ENCODE measurements at places on chromosomes 6 and 20.
A peak's percentile ranks its signal among the peaks of the same experiment; 100 is the strongest.

DNA sequence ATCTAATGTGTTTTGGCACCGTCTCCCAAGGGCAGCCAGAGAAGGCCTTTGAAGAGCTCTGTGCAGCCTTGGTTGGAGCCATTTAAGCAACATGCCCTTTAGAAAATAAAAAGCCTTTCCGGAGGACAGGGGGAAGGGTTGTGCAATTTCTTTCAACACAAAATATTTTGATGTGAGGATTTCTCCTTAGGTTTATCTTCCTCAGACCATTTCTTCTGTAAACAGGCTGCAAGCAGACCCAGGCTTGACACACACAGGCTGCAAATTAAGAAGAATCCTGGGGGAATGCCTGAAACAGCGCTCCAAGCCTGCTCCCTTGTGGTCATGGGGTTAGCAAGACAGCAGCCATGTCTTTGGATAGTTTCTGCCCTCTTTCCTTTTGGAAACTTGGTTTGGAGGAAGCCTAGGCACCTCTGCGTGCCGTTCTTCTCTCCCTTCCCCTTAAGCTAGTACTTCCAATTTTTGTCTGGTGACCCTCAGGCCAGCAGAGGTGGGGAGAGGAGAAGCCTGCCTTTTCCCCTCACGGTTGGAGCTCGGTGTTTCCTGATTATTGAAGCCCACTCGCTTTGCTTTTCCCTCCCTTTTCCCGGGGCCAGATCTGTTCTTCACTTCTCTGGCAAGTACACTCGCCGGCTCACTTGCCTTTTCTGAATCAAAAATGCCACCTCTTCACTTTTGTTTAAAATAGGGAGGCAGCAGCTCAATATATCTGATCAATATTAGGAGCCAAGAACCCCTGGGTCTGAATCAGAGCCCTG, 39.6 kb upstream of the NOX3 start:
- DNase-seq = no peak

DNA sequence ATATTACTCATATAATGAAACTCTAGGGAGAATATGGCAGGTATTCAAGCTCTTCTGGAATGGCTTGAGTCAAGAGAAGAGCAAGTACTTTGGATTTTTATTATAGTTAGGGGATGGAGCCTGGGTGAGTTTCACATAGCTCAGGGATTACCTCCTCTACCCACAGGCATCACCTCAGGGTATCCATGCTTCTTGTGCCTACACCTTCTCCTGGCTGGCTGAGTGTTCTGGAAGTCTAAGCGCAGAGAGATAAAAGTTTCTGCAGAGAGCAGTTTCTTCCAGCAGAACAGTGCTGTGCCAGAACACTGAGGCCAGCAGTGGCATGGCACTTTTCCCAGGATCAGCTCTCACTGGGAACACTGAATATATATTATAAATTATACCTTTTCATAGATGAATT, 199.7 kb upstream of the KCNQ5 start:
- DNase-seq = no peak

DNA sequence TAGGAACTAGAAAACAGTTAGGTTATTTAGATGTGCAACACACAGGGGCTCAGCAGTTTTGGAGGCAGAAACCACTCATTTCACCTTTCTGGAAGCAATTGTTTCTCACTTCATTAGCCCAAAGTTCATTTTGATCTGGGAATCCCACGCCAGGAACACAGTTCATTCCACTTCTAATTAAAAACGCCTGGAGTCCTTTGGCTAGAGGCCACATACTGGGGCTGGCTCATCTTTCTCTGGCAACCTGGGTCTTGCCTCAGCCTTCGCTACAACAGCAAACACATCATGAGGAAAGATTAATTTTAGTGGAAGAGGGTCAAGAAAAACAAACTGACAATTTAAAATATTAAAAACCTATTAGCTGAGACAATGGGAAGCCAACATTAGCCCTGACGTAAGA, 69.7 kb downstream of the RFPL4B start:
- DNase-seq = no peak

- peak; percentile 75 for DNase-seq
Observed at GRCh38 chr20:32333988-32334885, 23.9 kb upstream of the ASXL1 start.

- DNase-seq = no peak
Observed at GRCh38 chr6:76516924-76517323, 444.5 kb upstream of the IMPG1 start.

DNA sequence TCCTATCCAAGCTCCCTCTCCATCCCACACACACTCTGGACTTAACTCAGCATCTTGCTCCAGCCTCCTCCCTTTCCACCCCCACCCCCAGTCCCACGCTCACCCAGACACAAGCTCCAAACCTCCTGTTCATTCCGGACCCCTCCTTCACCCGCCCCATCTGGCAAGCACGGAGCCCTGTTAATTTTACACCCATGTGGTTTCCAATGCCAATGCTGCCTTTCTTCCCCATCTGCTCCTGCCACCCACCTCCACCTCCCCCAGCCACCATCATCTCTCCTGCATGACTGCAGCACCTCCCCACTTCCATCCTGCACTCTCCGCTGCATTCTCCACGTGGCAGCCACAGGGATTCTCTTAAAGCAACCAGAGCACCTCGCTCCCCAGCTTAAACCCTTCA, 9.9 kb upstream of the CDK5RAP1 start:
- DNase-seq = no peak

GRCh38 chr20:48066246-48066645, 281.0 kb upstream of the SULF2 start:
- no peak for DNase-seq
